ENCODE measurements at places on chromosomes 16 and 17.

DNA sequence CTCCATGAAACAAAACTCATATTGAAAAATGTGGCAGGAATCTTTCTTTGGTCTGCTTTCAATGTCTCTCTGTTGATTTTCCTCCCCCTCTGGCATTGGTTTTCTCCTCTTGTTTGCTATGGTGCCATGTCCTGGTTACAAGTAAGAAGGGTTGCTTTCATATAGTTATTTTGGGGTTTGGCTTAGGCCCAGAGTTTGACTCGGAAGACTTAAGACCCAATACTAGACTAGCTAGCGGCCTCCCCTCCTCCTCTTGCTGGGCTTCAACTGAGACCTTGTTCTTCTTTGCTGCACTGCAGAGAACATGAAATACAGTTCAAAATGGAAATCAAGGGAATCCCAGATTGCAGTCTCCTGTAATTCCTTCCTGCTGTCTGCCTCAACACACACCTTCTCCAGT, 30.0 kb upstream of the CLEC18A start:
- DNase-seq = no peak

DNA sequence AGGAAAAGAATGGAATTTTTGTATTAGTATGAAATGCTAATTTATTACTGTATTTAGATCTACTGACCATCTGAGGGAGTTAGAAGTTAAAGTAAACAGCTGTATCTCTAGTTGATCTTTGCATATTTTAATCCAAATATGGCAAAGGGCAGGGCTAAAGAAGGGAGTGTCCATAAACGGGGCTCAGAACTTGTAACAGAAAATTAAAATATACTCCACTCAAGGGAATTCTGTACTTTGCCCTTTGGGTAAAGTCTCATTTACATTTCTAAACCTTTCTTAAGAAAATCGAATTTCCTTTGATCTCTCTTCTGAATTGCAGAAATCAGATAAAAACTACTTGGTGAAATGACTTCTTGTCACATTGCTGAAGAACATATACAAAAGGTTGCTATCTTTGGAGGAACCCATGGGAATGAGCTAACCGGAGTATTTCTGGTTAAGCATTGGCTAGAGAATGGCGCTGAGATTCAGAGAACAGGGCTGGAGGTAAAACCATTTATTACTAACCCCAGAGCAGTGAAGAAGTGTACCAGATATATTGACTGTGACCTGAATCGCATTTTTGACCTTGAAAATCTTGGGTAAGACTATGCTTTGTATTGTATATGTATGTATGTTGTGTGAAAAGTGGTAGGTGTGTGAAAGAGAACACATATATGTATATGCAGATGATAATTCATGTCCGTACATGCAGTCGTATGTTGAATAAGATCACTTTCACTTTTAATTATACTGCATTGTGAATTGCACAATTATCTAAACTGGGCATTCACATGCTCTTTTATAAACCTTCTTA, at the start of gene ASPA:
TSS of gene ASPA (plus strand) at position 186 of the 799 bp plus-strand sequence. CDS start at position 349, 163 bp downstream.
- no peak for DNase-seq

- DNase-seq = no peak
These were observed 116.0 kb downstream of the RPTOR start for GRCh38 chr17:80660527-80661198.

- DNase-seq = no peak
These were observed 30.0 kb upstream of the KDM6B start for GRCh38 chr17:7803981-7804380.

GRCh38 chr16:71853413-71853812, 7.6 kb downstream of the ATXN1L start:
- no peak for DNase-seq

- DNase-seq = no peak
These were observed 209.4 kb downstream of the IRX3 start for GRCh38 chr16:54077050-54077821.

DNA sequence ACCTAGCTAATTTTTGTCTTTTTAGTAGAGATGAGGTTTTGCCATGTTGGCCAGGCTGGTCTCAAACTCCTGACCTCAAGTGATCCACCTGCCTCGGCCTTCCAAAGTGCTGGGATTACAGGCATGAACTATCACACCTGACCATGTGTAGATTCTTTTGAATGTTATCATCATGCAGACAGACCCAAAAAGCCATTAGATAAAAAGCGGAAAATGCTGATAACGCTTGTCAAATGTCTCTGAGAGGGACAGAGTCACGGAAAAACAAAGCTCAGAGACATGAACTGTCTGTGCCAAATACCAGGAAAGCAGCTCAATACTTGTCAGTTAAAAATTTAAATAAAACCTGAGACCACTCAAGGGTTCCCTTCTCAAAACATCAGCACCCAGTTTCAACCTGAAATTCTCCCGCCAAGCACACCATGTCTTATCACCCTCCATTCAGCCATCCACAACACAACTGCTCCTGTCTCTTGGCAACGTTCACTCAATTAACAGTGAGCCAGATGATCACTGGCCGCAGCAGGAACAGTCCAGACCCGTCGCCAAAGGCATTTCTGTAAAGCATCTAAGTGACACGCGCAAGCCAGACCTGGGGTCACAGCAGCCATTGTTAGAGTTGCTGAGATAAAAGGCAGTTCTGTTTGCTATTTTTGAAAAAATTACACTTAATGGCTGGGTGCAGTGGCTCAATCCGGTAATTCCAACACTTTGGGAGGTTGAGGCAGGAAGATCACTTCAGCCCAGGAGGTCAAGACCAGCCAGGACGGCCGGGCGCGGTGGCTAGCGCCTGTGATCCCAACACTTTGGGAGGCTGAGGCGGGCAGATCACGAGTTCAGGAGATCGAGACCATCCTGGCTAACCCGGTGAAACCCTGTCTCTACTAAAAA, 29.7 kb downstream of the FANCA start:
- DNase-seq = no peak

GRCh38 chr17:76480632-76481031, 13.2 kb downstream of the AANAT start:
- no peak for DNase-seq

- peak; percentile 86 for DNase-seq
These were observed 9.7 kb downstream of the KDM6B start for GRCh38 chr17:7843536-7844291.

DNA sequence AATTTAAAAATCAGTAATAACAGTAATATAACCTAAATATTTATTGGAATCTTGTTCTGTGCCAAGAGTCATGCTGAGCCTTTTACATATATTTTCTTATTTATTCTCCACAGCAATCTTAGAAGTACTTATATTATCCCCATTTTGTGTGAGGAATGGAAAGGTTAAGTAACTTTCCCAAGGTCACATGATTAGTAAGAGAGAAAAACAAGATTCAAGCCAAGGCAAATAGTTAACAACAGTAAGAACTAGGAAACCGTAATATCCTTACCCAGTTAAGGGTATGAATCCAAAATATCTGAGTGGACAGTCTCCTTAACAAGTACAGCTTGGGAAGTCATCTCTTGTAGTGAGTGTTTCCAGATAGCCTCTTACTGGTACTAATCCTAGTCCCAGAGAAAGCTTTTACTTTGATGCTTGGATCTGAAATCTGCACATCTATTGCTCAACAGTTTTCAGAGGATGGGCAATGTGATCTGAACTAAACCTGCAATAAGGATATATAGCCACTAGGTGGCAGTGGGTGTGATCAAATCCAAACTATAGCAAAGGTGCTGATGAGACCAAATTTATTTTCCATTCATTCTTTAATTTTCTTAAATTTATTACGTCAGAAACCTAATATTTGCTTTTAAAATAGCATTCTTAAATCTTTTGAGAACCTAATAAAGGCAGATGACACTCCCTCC, 23.3 kb downstream of the SHISA6 start:
- DNase-seq = no peak

DNA sequence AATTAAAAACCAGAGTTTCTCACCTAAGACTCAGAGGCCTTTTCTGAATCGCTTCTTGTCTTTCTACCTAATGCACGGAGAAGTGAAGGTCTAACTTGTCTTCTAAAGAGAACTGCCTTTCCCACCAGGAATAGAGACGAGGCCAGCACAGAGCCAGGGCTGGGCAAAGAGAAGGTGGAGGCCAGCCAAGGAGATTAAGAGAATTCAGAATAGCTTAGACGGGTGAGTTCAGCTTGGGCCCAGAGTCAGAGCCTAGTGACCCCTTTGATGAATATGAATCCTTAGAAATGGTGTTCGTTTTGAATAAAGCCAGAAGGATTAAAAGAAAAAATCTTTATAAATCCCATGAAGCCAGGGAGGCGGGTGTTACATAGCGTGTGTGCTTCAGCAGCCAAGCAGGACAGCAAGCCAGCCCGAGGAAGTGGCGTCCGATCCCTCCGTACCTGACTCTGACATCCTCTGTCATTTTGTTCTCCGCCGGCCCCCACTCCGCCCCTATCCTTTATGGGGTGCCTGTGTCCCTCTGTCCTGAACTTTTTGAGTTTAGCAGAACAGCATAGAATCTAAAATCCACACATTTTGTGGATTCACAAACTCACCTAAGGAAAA, 7.4 kb downstream of the GSG1L2 start:
- no peak for DNase-seq

DNA sequence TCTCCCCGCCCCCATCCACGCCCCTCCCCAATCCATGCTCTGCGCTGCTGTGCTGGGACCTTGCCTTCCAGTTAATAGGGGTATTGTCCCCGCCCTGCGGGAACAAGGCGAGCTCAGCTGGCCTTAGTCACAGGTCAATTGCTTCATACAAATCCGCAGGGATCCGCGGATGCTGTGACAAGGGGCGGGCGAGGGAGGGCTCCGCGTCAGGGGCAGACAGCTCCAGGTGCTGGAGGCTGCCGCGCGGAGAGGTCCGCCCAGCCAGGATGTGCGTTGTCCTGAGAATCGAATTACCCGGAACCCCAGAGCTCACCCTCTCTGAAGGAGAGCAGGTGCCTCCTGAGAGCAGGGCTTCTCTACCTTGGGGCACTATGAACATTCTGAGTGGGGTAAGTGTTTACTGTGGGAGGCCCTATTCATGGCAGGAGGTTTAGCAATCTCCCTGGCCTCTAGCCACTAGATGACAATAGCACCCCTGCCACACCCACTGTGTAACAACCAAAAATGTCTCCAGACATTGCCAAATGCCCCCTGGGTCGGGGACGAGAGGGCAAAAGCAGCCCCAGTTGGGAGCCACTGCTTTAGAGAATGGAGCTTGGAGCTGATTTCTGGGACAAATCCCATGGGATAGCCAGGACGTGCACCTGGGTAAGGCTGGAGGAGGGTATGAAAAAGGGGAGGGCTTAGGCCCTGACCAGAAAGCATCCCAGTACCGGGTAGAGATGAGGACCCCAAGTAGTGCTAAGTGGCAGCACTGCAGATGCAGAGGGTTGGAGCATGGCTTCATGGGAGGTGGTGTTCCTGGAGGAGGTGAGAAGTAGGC, 138.2 kb downstream of the CYLD start:
- DNase-seq = no peak

DNA sequence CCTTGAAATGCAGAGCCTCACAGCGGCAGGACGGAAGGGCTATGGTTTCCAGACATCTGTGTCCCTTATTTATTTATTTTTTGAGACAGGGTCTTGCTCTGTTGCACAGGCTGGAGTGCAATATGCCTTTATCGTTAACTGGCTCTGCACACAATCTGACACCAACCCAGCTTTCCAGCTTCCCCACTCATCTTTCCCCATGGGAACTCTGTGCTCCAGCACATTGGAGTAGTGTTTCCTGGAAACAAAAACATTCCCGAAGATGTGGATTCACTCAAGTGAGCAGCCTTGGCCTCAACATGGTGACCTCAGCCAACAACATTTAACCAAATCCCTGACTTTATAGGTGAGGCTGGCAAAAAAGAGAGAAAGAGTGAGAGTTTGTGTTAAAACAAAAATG, 307.1 kb downstream of the TMEM114 start:
- DNase-seq = no peak

GRCh38 chr17:17119106-17119505, 76.8 kb downstream of the MPRIP start:
- no peak for DNase-seq

DNA sequence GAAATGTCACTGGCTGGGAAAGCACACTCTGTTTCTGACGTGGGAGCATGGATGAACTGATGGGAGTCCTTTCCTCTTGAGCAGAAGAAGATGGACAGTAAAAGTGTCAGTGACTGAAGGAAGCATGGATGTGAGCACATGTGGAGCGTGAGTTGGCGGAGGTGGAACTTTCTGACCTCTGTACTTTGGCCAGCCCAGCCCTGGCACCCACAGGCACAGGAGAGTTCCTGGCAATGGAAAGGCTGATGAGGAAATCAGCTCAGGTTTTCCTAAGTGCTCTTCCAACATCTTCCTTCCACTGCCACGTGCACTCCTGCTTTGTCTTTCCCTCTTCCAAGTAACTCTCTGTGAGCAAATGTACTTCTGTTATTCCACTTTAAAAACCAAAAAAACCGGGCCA, 276.8 kb downstream of the NTN1 start:
- no peak for DNase-seq

GRCh38 chr16:67555795-67556212, 6.5 kb upstream of the CTCF start:
- no peak for DNase-seq

GRCh38 chr17:9206741-9207332, 185.5 kb downstream of the NTN1 start:
- DNase-seq = no peak

GRCh38 chr16:31704138-31704537, 169.5 kb upstream of the ZNF267 start:
- DNase-seq = no peak

DNA sequence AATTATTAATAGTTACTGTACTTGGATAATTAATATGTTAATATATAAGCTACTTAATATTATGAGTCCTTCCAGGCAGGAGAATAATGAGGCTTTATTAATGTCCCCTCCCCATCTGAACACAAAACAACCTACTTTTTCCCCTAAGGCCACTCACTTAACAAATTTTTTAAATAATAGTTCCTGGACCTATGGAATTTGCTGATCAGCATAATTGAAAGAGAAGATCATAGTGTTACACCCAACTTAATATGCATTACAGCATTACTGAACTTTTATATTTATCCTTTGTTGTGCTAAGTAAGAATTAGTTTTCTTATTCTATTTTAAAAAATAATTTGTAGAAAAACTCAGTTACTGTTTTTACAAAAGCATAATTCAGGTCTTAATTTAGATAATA, 1537.7 kb upstream of the GOT2 start:
- no peak for DNase-seq

DNA sequence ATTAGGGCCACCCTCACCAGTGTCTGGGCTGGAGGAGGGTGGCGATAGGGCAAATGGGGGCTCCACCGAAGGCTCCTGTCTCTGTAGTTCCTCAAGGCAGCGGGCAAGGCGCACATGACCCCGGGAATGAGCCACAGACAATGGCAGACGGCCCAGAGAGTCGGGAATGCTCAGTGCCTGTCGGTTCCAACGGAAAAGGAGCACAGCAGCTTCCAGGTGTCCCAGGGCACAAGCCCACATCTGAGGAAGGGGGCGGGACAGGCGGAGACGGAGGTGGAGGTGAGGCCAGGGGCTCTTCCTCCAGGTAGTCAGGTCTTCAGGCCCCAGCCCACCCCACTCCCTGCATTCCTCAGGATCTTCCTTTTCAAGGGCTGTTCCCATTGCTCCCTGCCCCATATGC, 5.1 kb upstream of the SPAG7 start:
- no peak for DNase-seq
